ENCODE measurements at places on chromosomes 13 and 19. TPM values are rescaled to one million over a fixed set of nuclear protein-coding genes. Genes with fewer than 3 reads are reported as not detected.

Gene TJP3
- total RNA-seq: 2.4 TPM

Gene SHD
- total RNA-seq: 0.38 TPM

Gene HSH2D
- total RNA-seq: 0.16 TPM

Gene GRIK5
- 0.58 TPM for total RNA-seq

Gene SIGLEC12
- 0.69 TPM for total RNA-seq

Gene CEACAM7
- total RNA-seq: not detected

Gene ACP7
- total RNA-seq: not detected

Gene HS6ST3
- not detected for total RNA-seq

Gene C19orf38
- 0.29 TPM for total RNA-seq

Gene LYPD4
- total RNA-seq: not detected

Gene SCEL
- total RNA-seq: not detected

Gene ETV2
- 2.9 TPM for total RNA-seq

Gene ADAT3
- total RNA-seq: 15.6 TPM

Gene MRPS31
- total RNA-seq: 23.7 TPM

Gene CILP2
- total RNA-seq: 0.29 TPM

Gene KANK2
- 37.5 TPM for total RNA-seq

Gene HSPB6
- total RNA-seq: 0.40 TPM

Gene RINL
- total RNA-seq: 5.9 TPM

Gene NANOS3
- total RNA-seq: not detected

Gene ZNF610
- not detected for total RNA-seq

Gene SIGLEC5
- not detected for total RNA-seq

Gene SLC25A42
- 32.2 TPM for total RNA-seq

Gene SHISA7
- total RNA-seq: 0.34 TPM

Gene ZNF726
- total RNA-seq: 11.6 TPM

Gene KIR2DL4
- total RNA-seq: not detected

Gene CDX2
- 0.04 TPM for total RNA-seq

Gene CCL25
- total RNA-seq: not detected

Gene ADAMTSL5
- 11.6 TPM for total RNA-seq

Gene FAM124A
- total RNA-seq: not detected

Gene GTF2F2
- total RNA-seq: 32.3 TPM

Gene FAM216B
- not detected for total RNA-seq

Gene PRR20D
- not detected for total RNA-seq

Data from K562 (cell line).